ENCODE measurements at places on chromosomes 3 and 15.

DNA sequence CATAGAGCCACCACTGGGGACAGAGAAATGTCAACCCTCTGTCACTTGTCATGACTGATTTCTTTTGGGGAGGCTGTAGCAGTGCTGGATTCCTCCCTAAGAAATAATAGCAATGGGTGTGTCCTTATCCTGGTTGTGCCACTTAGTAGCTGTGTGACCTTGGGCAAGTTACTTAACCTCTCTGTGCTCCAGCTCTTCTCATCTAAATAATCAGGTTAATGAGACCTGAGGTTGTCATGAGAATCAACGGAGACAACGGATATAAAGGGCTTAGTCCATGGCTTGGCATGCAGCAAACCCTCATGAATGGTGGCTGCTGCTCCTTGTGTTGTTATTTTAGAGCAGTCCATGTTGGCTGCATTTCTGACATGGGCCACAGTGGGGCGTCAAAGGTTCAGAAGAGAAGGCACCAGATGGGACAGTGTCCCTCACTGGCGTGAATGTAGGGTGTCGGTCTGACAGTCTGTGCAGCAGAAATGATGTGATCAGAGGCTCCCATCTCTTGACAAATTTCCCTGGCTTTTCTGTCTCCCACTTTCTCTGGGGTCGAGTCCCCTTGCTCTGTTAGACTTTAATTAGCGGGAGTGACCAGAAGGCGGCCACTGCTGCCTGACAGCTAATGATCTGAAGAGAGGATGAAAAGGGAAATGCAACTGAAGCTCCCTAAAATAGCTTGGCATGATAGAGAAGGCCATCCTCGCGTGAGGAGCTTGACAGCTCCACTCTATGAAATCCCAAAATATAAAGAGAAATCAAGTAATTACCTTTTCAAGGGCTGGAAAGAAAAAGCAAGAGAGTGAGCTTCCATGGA is 209.4 kb downstream of the CADPS start:
- DNase-seq, result no peak

GRCh38 chr15:82873000-82873680 is 63.7 kb downstream of the WHAMM start:
- DNase-seq, result no peak

DNA sequence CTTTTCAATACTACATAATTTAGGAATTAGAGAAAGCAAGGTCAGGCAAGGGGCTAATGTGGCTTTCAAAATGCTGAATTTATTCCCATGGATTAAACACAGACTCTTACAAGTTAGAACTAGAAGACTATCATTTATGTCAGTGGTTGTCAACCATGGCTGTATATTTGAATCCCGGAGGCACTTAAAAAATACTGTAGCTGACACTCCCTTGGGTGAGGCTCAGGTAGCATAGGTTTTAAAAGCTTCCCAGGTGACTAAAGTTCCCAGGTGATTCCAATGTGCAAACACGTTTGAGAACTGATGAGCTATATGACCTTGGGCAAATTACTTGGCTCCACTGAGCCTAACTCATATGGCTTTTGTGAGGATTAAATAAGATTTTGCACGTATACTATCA is 29.6 kb downstream of the AAGAB start:
- no peak for DNase-seq

DNA sequence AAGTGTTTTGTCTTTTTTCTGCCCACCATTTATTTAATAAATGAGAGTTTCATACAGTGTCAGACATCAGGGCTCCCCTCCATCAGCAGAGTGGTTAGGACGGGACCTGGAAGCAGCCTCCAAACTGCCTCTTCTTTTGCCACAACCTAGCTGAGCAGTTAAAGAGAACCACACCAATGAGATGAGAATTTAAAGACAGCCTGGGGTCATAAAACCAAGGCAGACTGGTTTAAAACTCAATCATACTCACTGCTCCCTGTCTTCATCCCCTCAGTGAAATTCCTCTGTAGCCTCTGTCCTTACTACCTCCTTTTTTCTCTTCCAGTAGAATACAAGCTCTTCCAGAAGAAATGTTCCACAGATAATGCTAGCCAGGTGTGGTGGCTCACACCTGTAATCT is 78.7 kb downstream of the WWTR1 start:
- no peak for DNase-seq

DNA sequence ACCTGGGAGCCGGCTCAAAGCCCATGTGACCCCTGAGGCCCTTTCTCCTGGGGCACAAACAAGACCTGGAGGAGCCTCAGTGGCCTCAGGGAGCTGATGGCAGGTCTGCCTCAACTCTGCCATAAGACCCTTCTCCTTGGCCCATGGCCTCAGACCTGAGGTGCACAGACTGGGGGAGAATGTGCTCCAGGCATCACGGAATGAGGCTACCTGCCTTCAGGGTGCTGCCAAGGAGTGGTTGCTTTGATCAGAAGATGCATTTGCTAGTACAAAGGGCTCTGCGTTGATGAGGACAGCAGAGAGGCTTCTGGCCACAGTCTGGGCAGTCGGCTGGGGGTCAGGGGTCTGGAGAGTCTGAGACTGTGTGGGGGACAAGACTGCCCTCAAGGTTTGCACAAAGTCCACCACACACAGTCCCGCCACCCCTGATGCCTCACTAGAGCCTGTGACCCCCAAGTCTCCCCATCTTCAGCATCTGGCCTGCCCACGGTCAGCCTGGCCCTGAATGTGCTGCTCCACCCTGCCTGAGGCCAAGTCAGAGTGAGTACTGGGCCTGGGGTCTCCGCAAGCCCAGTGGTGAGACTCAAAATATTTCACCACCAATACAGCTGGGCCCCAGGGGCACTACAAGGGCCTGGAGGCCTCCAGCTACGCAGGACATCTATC is 26.6 kb downstream of the ALDH1L1 start:
- DNase-seq, result no peak

DNA sequence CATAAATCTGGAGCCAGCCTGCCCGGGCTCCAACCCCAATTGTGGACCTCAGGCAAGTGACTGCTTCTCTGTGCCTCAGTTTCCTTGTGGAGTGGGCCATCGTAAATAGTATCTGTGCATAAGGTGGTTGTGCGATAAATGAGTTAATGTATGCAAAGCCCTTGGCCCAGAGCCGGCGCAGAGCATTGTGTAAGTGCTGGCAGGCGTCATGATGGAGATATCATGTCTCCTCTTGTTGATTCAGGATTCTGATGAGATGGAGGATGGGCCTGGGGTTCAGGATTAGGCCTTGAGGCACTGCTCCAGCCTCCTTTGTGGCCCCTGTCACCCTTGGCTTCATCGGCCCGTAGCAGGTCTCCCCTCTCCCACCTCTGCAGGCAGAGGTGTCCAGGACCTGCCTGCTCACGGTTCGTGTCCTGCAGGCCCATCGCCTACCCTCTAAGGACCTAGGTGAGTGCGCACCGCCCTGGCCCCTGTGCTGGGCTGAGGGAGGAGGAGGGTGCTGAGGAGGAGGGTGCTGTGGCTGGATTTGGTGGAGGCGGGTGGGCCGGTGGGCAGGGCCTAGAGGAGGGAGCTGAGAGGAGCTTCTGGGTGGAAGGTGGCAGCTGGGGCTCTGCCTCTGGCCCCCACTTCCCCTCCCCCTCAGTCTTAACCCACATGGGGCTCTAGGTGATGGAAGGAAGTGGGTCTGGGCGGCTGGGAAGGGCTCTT is 1.3 kb downstream of the PLA2G4B start:
- no peak for DNase-seq

DNA sequence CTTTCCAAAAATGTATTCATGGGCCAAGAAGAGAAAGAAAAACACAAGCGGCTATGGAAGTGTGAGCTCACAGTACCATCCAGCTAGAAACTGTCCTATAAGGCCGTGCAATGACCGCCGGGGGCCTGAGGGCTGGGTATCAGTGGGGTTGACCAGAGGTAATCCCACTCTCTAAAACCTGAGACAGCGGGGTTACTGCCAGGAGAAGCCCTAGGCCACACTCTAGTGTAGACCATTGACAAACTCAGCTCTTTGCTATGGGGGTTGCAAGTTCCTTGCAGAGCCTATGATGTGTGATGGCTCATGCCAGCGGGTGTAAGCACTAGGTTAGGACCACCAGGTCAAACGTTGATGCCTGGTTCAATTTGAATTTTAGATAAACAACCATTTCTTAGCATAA is 25.9 kb upstream of the SLCO2A1 start:
- no peak for DNase-seq

GRCh38 chr15:68525815-68526214 is 53.0 kb upstream of the CORO2B start:
- no peak for DNase-seq

GRCh38 chr3:115551016-115551415 is 72.3 kb upstream of the GAP43 start:
- no peak for DNase-seq

- no peak for DNase-seq
Observed at GRCh38 chr3:39548282-39548681, 80.8 kb downstream of the MOBP start.

DNA sequence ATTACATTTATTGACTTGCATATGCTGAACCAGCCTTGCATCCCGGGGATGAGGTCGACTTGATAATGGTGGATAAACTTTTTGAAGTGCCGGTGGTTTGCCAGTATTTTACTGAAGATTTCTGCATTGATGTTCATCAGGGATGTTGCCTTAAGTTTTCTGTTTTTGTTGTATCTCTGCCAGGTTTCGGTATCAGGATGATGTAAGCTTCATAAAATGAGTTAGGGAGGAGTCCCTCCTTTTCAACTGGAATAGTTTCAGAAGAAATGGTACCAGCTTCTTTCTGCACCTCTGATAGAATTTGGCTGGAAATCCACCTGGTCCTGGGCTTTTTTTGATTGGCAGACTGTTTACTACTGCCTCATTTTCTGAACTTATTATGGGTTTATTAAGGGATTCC is 250.8 kb downstream of the TBC1D5 start:
- no peak for DNase-seq

DNA sequence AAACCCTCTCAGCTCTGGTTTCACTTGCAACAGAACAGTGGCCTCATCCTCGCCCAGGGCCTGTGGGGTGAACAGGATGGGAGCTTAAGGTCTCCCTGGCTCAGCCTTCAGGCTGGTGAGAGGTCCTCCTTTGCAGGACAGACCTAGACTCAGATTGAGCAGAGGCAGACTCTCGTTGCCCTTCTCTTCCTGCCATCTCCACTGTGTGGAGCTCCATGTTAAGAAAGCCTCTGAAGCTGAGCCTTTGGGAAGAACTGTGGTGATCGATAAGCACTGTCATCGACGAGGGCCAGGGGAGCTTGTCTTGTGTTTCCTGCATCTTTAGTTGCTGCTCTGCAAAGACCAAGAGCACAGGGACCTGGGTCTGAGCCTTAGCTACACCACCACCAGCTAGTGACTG is 37.8 kb upstream of the GRIP2 start:
- no peak for DNase-seq

DNA sequence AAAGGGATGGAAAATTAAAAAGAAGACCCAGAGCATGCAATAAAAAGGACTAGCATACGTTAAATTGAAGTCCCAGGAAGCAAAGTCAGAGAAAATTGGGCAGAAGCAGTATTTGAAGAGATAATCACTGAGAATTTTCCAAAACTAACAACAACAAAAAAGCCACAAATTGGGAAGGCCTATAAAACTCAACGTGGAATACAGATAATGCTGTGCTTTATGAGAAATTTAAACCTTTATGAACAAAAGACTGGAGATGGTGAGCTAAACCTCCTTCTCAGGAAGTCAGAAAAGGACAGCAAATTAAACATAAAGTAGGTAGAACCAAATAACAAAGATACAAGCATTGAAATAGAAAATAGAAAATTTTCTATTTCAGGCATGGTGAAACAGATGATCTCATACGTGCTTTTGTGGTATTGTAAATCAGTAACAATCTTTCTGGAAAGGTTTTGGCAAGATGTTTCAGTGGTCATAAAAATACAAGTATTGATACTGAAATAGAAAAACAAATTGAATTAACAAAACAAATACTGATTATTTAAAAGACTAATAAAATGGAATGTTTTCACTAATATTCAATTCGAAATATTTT is 55.6 kb downstream of the LYSMD4 start:
- no peak for DNase-seq

DNA sequence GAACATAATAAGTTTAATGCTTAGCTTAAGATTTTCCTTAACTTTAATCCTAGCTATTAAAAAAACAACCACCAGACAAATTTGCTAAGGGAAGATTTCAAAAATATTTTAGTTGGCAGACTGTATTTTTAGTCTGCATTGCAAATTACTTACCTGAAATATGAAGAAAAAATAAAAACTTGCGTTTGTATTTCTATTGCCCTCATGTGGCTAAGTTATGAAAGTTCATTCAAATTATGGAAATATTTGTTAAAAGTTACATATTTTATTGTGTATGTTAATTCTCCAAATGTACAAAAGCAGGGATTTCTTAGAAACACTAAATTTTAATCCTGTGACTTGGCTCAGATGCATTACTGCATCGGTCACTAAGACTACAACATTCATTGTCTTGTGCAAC is 15.0 kb downstream of the GTF2A2 start:
- DNase-seq, result no peak

DNA sequence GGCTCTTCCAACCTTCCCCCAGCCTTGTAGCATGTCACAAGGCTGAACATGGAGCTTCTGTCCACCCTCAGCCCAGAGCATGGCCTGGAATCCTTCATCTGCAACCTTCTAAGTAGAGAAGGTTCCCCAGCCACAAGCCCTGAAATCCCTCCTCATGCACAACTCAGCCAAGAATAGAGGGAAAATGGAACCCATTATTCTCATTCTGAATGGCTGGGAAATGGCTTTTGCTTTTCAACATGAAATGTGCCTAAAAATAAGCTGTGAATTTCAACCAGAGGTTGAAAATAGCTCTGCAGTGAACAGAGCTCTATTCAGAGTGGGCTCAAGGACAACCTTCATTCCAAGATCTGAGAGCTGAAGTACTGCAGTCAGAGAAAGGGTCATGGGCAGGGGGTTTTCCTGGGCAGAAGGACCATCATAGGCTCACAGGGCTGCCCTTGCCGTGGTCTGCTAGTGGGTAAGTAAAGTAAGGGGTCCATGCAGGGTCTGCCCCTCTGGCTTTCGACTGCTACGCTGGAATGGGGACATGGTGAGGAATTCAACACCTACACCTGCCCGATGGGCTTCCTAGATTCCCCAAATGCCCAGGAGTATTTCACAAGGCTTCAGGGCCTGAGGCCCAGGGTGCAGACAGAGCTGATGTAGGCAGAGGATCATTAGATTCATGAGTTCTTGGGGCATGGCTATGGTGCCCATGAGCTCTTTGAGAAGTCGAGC is 35.9 kb downstream of the POC1A start:
- no peak for DNase-seq

DNA sequence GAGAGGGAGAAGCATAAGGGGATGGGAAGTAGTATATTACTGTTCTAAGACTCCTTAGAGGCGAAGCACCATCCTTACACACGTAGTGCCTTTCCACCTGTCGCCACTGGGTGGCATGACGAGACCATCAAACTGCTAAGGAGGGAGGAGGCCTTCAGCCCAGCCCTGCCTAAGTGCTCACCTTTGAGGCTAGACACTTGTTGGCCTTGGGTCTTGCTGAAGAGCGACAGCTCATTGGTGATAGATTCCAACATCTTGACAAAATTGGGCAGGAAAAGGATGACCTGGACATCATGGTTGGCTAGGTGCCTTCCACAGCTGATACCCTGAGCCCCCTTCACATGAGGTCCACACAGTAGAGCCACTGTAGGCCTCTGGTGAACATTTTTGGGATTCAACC is 19.6 kb downstream of the CLK3 start:
- peak; percentile 64 for DNase-seq

- DNase-seq, result no peak
Observed at GRCh38 chr3:52865994-52866393, 31.2 kb upstream of the MUSTN1 start.
